ENCODE measurements at places on chromosomes 2 and 18.

GRCh38 chr2:159130302-159130701 lies 156.2 kb downstream of the WDSUB1 start:
- DNase-seq: no peak

DNA sequence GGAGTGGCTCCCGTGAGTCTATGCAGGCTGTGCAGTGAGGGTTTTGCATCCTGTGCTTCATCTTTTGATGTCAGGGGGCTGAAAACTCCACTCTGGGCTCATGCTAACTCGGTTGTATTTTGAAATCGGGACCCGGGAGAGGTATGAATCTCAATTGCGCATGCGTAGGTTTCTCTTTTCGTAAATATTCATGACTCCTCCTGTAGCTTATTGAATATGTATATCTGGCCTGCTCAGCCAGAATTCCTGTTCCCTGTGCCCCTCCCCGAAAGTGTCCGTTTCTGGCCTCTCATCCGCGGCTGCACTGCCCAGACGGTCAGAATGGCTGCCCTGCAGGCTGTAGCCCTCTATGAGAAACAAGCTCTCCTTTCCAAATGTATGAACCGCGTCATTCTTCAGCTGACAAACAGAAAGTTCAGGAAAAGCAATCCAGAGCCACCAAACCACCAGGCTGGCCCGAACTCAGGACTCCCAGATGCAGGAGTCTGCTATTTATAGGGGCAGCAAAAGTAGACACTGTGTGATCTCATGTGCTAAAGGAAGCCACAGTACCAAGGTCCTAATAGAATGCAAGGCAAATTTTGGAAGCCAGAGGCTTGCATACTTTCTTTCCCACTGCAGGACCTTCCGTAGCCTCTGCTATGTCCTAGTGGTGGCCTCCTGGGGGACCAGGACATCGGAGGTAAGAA lies 41.7 kb downstream of the AKAIN1 start:
- no peak for DNase-seq

- DNase-seq: no peak
Measured at GRCh38 chr2:152384992-152385391, 50.0 kb downstream of the FMNL2 start.

- DNase-seq: no peak
Measured at GRCh38 chr2:11798701-11799435, 52.4 kb downstream of the LPIN1 start.

DNA sequence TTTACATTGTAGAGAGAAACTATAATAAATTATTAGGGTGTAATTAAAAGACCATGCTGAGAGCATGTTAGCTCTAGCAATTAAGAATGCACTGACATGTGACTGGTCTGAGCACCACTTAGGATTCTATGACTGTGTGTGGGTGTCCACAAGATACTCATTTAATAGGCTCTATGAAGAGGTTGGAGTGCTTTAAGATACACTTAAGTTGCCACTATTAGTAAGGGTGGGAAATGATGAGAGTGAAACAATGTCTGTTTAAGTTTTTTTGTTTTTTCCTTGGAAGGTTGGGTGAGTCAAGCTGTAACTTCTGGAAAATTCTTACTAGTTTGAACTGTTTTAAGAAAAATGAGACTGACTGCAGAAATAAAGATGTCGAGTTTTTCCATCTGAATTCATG lies 1.8 kb upstream of the FAP start:
- no peak for DNase-seq

DNA sequence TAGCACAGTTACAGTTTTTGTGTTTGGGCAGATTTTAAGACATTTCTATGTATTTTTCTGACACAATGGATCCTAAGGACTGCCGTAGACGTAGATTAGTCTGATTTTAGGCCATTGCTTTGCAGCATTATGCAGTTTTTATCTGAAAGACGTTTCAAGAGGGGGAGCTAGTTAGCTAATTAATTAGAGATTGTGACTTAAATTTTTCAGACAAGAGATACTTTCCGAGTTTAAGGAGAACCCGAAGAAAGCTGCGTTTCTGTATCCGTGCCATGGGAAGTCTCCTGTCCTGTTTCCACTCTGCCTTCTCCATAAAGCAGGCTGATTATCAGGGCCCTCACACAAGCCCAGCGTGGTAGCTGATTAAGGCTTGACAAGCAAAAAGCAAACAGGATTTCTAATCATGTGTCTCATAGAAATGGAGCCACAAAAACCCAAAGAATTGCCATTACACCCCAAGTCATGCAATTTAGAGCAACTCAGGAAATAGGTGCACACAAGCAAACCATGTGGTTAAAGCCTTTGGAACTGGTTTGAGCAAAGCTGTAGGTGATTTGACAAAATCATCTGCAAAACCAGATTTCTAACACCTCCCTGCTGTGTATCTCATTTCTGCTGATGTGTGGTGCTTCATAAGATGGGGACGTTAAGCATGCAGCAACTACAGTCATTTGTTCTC lies 808.1 kb downstream of the RNF144A start:
- no peak for DNase-seq

DNA sequence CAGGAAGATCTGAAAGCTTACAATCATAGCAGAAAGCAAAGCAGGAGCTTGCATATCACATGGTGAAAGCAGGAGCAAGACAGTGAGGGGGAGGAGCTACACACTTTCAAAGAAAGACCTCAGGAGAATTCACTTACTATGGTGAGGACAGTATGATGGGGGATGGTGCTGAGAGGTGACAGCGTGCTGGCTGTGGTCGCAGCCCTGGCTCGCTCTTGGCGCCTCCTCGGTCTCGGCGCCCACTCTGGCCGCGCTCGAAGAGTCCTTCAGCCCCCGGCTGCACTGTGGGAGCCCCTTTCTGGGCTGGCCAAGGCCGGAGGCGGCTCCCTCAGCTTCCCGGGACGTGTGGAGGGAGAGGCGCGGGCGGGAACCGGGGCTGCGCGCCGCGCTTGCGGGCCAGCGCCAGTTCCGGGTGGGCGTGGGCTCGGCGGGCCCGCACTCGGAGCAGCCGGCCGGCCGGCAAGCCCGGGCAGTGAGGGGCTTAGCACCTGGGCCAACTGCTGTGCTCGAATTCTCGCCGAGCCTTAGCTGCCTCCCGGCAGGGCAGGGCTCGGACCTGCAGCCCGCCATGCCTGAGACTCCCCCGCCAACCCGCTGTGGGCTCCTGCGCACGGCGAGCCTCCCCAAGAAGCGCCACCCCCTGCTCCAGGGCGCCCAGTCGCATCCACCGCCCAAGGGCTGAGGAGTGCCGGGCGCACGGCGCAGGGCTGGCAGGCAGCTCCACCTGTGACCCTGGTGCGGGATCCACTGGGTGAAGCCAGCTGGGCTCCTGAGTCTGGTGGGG lies 131.9 kb upstream of the SPATS2L start:
- DNase-seq: no peak

DNA sequence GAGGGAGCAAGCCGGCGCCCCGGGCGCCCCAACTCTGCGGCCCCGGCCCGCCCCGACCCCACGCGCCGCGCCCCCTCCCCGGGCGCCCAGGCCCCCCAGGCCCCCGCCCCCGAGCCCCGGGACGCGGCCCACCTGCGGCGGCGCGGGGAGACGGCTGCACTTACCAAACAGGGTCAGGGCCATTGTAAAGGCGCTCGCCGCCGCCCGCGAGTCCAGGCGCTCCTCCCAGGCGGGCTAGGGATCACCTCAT lies 526 bp downstream of the CHN1 start:
- DNase-seq: peak; percentile 45

DNA sequence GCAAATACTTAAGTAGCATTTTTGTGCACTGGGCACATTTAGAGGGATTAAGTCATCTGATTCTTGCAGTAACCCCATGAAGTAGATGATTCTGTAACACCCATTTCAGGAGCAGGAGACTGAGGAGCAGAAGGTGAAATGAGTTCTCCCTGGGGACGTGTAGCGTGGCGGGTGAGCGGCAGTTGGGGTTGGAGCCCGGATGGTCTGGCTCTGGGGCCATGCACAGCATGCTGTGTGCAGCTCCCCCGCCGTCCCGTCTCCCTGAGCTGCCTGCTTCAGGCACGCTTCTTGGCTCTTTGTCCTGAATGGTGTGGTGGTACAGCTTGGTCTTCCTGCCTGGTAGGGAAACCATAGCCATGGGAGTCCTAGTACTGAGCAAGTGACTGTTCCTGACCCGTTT lies 32.4 kb downstream of the INPP4A start:
- no peak for DNase-seq

DNA sequence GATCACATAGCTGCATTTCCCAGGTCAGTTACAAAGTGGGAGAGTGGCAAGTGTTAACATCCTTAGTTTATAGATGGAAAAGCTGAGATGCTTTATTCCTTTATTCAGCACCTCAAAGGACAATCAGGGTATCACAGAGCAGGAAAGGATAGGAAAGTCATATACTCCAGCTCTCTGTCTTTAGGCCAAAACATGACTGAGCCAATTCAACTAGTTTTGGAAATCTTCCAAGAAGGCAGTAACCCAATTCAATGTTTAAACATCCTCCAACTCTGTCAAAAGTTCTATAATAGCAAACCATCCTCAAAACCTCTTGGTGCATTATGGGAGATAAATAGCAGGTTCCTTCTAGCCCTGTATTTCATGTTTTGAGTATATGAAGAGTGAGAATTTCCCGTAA lies 25.2 kb downstream of the CASP8 start:
- no peak for DNase-seq

DNA sequence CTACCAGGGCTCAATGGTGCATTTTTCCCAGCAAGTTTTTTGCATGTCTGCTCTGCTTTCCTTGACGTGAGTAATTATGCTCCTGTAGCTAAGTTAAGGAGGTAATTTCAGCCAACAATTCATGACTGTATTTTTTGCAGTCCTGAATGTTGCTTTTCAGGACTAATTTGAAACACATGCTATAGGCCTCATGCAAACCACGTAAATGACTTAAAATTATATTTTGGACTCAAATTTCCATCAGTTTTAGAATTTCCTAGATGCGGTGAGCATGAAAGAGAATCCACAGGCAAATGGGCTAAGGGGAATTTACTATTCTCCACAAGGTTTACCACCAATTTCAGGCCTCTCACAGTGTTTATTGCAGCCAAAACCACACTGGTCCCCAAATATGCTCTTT lies 589.9 kb upstream of the LRRTM1 start:
- no peak for DNase-seq

DNA sequence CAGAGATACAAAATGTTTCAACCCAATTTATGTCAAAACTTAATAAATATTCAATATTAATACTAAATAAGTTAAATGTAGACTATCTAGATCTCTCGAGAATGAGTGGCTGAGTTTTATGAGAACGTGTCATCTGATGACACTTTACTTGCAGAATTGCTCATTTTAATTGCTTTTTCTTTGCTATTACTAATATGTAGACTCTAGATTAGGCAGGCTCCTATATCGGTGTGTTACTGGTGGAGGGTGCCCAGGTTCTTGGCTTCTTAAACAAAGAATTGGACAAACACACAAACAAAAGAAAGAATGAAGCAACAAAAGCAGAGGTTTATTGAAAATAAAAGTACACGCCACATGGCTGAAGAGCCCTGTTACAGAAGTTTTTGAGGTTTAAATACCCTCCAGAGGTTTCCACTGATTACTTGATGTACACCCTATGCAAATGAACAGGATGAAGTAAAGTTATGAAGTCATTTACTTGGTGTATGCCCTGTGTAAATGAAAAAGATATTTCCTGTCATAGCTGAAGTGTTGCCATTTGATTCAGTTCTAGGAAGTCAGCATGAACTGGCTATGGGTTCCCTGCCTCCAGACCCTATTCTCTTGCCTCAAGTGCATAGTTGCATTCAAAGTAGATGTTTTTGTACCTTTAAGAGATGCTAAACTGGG lies 122.9 kb upstream of the ITGA4 start:
- DNase-seq: no peak

DNA sequence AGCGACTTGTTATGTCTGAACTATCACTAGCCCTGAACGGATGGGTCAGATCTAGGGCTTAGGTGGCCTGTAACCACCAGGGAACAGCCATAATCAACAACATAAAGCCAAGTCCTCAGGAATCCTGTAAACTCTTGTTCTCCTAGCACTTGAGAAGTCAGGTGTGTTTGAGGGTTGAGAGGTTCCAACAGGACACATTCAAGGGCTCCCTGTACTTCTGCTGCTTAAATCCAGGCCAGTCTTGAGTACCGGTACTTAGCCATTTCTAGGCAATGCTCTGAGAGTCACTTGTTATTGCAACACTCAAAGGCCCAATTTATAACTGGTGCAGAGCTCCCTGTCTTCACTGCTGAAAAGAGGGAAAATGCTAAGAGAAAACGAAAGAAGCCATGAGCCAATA lies 21.6 kb upstream of the SLC40A1 start:
- DNase-seq: no peak

- DNase-seq: peak; percentile 10
Measured at GRCh38 chr2:238100821-238101771, 956 bp downstream of the ESPNL start.

- peak; percentile 33 for DNase-seq
Measured at GRCh38 chr2:207796585-207797350, 27.1 kb upstream of the FZD5 start.

- DNase-seq: no peak
Measured at GRCh38 chr2:48120759-48121242, 214.5 kb upstream of the FBXO11 start.

- DNase-seq: no peak
Measured at GRCh38 chr2:114940785-114941458, 498.5 kb downstream of the DPP10 start.

GRCh38 chr2:217964275-217965161 lies 38.3 kb downstream of the TNS1 start:
- DNase-seq: peak; percentile 61

GRCh38 chr2:68309426-68309825 lies 10.3 kb downstream of the CNRIP1 start:
- DNase-seq: no peak

DNA sequence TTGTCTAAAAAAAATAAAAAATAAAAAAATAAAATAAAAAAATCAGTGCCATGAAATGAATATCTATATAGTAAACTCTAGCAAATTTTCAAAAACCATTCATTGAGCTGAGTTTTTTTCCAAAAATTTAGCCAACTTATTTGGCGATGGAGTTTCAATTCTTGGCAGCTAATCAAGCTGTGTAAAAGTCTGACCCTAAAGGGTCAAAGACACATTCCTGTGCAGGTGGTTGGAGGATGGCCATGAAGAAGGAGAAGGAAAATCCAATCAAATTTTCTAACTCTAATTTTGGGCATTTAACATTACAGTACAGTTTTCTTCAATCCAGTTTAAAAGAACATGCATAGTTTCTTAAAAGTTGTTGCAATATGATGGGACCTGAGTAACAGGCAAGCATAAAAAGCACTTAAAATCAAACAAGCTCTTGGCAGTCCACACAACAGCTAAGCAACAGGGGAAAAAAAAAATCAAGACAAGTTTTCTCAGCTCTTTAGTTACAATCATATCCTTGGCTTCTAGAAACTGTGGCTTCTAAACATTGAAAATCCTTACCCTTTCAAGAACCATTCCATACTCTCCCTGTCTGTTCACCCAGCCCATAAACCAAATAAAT lies 54.5 kb downstream of the ACVR1 start:
- no peak for DNase-seq

DNA sequence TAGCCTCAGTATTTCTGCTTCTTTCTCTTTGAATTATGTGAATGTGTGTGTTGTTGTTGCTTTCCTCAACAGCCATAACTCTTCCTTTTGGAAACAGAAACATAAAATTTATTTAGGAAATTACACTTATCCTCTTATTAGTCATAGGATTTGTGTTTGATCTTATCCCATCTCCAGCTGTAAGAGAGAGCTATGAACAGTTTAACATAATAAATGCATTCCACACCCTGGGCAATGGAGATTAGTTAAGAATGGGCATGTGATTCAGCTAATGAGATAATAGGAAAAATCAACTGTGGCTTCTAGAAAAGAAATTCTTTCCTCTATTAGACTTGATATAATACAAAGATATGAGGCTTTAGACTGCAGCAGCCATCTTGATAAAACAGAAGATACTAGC lies 55.0 kb downstream of the SCN7A start:
- DNase-seq: no peak

GRCh38 chr2:145065342-145065741 lies 545.4 kb upstream of the ZEB2 start:
- no peak for DNase-seq

Data from WERI-Rb-1 (cell line).